ENCODE measurements at places on chromosomes 1 and 21.

- no peak for DNase-seq
Observed at GRCh38 chr1:162458236-162458635, 39.4 kb upstream of the UHMK1 start.

- no peak for DNase-seq
Observed at GRCh38 chr1:197471248-197471985, 203.4 kb downstream of the CRB1 start.

DNA sequence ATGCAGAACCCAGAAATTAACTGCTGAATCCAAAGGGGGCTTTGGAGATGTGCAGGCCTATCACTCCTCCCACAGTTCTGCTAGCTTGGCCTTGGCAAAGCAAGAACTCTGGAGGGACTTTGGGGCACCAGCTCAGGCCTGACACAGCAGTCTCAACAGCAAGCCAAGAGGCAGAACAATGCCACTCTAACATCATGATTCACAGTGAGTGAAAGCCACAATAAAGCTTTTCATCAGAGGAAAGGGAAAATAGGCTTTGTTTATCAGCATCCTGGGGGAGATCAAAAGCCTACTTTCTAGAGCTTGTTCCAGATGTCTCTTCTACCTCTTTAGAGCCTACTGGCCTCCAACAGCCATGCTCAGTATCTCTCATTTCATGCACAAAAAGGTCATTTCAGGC is 283.4 kb downstream of the KCNH1 start:
- no peak for DNase-seq

GRCh38 chr1:210727709-210728108 is 399.0 kb downstream of the HHAT start:
- DNase-seq: no peak

DNA sequence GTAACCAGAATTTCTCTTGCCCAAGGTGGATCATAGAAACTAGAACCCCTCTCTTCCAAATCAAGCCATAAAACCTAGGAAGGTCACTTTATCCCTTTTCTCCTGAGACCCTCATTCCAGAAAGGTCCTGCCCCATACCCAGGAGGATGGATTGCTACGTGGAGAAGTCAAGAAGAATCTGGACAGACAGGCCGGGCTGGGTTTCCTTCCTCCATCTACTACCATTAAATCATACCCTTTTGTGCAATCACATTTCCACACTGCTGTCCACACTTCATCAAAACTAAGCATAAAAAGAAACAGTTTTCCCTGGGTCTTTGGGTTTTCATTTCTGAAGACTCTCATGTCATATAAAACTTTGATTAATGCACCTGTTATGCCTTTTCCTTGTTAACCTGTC is 65.4 kb downstream of the C21orf91 start:
- no peak for DNase-seq

- no peak for DNase-seq
Observed at GRCh38 chr1:167152192-167152876, 58.5 kb downstream of the STYXL2 start.

- DNase-seq: no peak
Observed at GRCh38 chr1:73801912-73802429, 396.0 kb downstream of the LRRIQ3 start.

GRCh38 chr1:11505591-11506538 is 26.9 kb downstream of the DISP3 start:
- peak; percentile 6 for DNase-seq

GRCh38 chr1:30758785-30759380 is 1.3 kb upstream of the LAPTM5 start:
- peak; percentile 86 for DNase-seq

DNA sequence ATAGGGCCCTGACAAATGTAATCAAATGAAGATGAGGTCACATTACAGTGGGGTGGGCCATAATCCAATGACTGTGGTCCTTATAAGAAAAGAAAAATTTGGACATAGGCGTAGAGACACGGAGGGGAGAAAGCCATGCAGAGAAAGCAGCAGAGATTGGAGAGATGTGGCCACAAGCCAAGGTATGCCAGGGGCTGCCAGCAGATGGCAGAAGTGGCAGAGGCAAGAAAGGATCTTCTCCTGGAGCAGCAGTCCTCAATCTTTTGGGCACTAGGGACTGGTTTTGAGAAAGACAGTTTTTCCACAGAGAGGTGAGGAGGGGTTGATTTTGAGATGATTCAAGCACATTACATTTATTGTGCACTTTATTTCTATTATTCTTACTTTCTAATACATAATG is 355.1 kb downstream of the NPHP4 start:
- DNase-seq: peak; percentile 29

DNA sequence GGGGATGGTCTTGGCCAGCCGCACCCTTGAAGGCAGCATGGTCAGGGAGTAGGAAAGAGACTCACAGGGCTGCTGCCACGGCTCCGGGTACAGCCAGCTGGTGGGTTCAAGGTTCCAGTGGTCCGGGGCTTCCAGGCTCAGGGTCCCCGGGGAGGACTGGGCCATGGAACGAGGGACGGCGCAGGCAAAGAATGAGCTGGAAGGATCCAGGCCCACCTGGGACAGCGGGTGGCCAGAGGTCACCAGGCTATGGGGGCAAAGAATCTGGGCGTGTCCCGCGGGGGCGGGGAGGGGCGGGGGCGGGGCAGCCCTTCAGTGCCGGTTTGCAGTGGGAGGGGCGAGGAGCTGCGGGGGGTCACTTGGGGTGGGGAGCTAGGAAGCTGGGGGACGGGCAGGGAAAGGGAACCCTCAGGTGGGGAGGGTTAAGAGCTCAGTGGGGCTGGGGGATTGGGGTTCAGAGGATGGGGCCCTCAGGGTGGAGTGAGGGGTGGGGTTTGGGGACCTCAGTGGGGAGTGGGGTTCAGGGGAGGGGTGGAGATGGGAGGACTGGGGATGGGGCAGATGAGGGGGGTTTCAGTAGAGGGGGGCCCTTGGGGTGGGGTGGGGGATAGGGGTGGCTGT is at the start of gene DNMT3L:
Gene DNMT3L, minus strand, starts transcription at position 223 of the 621 bp plus-strand sequence. CDS start 638 bp downstream, outside the sequence.
- DNase-seq: no peak

GRCh38 chr1:16152481-16153087 is 3.3 kb downstream of the EPHA2 start:
- DNase-seq: no peak

GRCh38 chr1:181100015-181100905 is 11.8 kb downstream of the IER5 start:
- DNase-seq: no peak

DNA sequence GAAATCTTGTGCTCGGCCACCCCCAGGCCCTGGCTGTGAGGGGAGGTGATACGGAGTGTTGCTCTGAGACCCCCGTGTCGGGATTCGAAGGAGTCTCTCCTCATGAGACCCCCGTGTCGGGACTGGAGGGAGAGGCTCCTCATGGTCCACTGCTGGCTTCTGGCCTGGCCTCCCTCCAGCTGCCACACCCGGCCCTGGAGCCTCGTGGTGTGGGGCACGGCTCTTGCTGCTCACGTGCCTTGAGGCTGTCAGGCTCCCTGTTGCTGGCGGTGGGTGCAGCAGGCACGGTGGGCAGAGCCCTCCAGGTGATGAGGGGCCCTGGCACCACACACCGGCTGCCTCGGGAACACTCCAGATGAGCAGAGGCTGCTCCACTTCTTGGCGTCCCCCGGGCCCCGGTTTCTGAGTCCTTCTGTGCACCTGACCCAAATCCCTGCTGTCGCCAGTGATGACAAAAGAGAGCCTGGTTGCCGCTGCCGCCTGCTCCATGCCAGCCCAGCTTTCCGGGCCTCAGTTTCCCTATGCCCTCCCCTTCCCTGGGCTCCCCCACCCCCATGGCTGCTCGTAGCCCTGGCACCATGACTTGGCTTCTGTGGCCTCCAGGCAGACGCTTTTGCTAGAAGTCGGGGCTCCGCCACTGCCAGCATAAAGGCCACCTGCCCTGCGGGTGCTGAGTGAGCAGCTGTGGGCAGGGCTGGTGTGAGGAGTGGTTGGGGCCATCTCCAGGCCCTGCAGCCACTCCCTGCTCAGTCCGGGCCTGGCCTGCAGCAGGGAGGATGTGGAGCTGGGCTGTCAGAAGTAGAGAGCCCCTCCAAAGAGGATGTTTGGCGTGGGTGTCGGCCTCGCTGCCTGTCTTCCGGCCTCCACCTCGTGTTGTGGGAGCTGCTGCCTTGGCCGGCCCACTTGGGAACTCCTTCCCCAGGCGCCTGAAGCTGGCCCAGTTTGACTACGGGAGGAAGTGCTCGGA is 11.8 kb downstream of the TMEM240 start:
- DNase-seq: no peak

DNA sequence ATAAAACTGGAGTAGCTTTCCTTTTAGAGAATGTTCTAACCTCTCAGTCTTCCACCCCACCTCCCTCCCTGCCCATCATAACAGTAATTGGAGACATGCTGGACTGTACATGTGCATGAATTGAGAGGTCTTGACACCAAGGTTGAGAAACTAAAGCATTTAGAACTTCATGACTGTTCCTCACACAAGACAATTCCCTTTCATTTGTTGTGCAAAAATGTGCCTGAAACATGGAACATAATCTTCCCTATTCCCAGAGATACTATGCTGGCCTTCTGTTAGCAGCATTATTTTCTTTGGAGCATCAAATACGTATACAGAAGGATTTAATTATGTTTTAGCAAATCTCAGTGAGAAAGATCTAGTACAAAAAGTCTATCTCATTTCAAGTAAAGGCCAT is 97.5 kb upstream of the KCNE2 start:
- no peak for DNase-seq

DNA sequence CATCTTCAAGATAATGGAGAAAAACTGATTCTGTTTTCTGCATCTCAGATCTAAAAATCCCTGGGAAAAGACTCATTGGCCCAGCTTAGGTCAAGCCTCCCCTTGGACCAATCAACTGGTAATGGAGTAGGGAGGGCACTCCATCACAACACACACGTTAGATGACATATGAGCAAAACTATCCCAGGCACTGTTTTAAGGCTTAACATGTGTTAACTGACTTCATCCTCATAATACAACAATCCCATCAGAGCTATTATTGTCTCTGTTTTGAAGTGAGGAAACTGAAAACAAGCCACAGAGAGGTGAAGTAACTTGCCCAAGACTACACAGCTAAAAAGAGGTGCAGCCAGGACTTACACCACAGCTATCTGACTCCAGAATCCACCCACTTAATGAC is 14.7 kb upstream of the CITED4 start:
- DNase-seq: no peak

DNA sequence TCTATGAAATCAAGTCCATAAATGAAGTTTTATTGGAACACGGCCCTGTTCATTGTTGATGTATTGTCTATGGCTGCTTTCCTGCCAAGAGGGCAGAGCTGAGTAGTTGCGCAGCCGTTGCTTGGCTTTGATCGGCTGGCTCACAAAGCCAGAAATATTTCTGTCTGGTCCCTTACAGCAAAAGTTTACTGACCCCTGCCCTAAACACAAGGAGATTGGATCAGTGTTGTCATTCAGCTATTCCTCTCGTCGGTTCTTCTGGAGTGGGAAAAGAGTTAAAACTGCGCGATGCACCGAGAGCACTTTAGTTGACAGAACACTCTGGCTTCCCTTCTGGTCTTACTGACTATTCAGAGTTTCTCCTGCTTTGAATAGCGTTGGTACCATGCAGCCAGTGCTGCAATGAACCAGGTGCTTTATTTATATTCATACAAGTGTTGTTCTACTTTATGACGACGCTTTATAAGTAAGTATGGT is 868 bp downstream of the ZBTB40 start:
- DNase-seq: no peak

- peak; percentile 12 for DNase-seq
Observed at GRCh38 chr21:28923439-28923975, 69.2 kb downstream of the LTN1 start.

- DNase-seq: no peak
Observed at GRCh38 chr1:29372108-29372507, 135.8 kb downstream of the PTPRU start.

- no peak for DNase-seq
Observed at GRCh38 chr1:9052272-9053049, 17.0 kb downstream of the SLC2A5 start.

- DNase-seq: no peak
Observed at GRCh38 chr1:200365897-200366426, 43.9 kb downstream of the ZNF281 start.

DNA sequence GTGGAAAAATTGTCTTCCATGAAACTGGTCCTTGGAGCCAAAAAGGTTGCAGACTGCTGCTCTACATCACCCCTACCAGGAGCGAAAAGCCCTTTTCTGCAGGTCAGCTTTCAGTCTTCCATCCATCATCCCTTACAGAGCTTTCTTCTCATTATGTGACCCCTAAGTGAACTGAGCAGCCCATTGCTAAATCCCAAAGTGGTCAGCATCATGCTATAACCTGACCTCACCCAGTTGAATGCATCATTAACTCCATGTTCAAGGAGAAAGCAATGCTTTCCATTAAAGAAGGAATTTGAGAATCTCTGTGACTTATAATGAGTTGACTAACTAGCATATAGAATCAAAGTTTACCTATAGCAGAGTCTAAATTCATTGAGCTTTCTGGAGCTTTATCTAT is 10.4 kb upstream of the IL24 start:
- no peak for DNase-seq

All from erythroblast (primary cell).